ENCODE measurements at places on chromosomes 6 and 20.

DNA sequence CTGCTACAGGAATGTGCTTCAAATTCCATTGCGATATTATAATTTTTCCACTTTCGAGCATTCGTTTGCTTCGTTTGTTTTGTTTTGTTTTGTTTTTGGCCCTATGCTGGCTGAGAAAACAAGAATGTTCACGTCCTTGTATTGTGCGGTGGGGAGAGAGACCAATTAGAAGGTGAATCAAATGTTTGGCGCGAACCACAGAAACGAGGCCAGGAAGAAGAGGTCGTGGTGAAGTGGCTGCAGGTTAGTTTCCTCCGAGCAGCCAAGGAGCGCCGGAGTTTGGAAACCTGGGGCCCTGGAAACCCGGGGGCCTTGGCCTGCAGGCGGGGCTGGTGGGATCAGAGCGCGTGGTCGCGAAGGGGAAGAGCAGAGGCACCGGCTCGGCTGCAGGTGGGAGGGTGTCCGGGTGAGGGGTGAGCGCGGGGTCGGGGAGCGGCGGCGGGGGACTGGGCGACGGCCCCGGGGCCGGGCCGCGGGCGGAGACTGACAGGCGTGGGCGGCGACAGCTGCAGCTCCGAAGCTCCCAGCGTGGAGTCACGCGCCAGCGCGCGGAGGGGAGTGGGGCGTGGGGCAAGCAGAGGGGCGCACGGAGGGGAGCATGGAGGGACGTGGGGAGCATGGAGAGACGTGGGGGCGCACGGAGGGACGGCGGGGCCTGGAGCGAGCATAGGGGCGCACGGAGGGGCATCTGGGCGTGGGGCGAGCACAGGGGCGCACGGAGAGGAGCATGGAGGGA is 141.5 kb upstream of the PDE10A start:
- no peak for DNase-seq

- DNase-seq, result no peak
These were observed 248.0 kb downstream of the PHF3 start for GRCh38 chr6:63883597-63883996.

GRCh38 chr6:150979826-150980350 is 114.4 kb downstream of the MTHFD1L start:
- no peak for DNase-seq

- DNase-seq, result no peak
These were observed 155.8 kb upstream of the ESR1 start for GRCh38 chr6:151651639-151652038.

- no peak for DNase-seq
These were observed 136.0 kb upstream of the FOXQ1 start for GRCh38 chr6:1175877-1176276.

DNA sequence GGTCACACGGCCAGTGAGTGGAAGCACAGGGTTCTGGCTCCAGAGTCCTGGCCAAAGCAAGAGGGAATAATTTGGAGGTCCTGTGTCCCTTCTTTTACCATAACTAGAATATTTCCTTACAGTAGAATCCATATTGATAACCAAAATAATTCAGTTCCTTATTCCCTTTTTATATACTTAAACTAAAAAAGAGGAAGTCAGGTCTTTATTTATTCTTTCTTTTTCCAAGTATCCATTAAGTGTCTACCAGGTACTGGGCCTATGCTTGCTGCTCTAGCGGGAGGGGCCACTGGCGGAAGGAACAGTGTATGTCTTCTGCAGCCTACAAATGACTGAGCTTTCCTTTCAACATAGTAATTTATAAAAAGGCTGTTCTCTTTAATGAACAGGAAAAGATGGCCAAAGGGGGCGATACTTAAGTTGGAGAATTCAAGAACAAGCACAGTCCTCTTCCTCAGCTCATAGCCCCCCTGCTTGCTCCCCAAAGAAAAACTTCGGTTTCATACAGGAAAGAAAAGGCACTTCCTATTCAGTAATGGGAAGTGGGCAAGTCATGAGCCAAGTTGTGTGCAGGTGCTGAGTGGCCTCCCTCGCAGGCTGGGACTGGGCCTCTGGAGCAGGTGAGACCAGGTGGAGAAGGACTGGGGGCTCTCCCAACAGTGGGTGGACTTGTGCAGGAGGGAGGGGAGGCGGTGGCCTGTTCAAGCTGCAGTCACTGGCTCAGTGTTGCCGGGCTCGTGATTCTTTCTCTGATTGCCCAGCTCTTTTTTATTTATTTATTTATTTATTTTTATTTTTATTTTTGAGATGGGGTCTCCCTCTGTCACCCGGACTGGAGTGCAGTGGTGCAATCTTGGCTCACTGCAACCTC is 110.9 kb downstream of the ARMC2 start:
- DNase-seq, result no peak

DNA sequence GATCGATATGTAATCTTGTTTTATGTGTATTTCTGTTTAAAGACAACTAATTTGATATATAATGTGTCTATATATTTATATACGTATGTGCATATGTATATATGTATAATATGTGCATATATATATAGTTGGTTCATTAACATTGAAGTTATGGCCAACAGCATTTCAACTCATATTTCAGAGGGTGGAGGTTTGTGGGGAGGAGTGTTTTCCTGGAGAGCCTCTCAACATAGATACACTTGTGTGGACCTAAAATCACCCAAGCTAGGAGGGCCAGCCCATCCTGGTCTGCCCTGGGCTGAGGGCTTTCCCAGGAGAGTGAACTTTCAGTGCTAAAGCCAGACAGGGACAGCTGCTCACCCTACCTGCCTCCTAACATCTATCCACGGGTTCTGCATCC is 68.8 kb downstream of the TMEM242 start:
- no peak for DNase-seq

DNA sequence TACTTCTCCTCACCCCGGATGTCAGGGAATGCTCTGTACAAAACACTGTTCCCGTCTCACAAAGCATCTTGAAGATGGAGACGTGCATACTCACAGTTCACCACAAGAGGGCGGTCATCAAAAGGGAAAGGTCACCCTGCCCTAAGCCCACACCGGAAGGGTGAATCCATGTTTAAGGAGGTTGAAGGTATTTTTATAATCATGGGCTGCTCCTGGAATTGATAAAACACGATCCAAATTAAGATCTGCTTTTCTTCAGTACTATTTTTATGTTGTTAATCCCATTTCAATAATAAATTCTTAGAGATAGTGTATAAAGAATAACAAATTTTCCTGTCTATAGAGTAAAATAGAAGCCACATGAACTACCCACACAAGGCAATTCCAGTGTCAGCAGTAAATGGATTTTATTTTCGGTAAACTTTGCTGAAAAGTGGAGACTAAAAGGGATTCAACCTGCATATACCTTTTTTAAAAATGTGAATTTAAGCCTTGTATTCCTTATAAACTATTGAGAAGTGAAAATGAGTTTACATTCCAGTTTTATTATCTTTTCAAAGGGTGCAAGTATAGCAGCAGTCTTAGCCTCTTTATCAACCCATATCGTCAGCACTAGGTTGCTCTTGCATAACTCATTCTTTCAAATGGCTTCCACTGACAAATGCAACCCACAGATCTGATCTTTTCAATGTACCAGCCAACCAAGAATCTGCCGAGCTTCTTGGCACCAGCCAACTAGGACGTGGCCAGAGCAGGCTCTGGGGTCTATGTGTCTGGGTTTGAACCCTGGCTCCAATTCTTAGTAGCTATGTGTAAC is 79.7 kb upstream of the MBOAT1 start:
- DNase-seq, result peak; percentile 46

- no peak for DNase-seq
These were observed 214.4 kb downstream of the TMEM242 start for GRCh38 chr6:157108923-157109322.

DNA sequence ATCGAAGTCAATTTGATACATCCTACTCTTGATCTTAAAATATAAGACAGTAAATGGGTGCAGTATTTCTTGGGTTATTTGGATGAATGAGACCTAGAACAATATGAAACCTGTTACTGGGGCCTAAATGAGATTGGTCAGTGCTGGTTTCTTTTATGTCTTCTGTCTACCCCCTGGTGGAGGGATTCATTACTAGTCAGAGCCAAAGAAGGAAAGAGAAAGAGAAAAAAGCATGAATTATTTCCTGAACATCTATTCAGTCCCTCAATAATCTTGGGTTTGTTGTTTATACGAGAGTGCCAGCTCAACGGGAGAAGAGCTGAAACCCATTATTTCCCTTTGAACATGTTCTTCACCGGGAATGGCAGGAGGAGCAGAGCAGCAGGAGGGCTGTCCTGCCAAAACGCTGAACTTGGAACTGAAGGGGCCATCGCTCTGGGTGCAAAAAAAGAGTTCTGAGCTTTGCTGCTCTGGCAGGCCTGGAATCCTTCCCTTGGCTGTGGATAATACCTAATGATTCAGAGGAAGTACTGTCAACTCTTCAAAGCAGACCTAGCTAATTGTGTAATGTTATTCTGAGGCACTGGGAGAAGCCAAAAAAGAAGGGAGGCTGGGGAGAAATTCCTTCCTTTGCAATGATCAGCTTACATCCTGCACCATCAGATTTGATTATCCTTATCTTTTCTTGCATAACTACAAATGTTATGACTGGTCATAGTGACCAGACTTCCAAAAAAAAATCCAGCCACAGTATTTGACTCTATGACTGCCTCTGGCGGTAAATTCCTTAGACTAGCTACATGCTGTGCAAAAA is 72.0 kb downstream of the BLOC1S5 start:
- DNase-seq, result no peak

- no peak for DNase-seq
These were observed 30.5 kb upstream of the RPP40 start for GRCh38 chr6:5034328-5034727.

- DNase-seq, result no peak
These were observed 84.6 kb downstream of the PDE7B start for GRCh38 chr6:135935941-135936601.

- no peak for DNase-seq
These were observed 86.2 kb downstream of the TFAP2C start for GRCh38 chr20:56715309-56715708.

GRCh38 chr20:20734475-20734948 is 22.1 kb upstream of the RALGAPA2 start:
- DNase-seq, result no peak

Measured in T-cell (primary cell).